Hematopoietic multipotent progenitor cell (in vitro differentiated cells): ENCODE measurements at places on chromosomes 1 and 21. TPM values are rescaled to one million over a fixed set of nuclear protein-coding genes. Genes with fewer than 3 reads are reported as not detected.

Gene SERPINC1
- under 0.01 TPM for total RNA-seq

Gene NOS1AP
- total RNA-seq = under 0.01 TPM

Gene MYCL
- 0.27 TPM for total RNA-seq

Gene NHLH1
- total RNA-seq = not detected

Gene TPTE
- not detected for total RNA-seq

Gene PTTG1IP
- 147 TPM for total RNA-seq

Gene HAPLN2
- total RNA-seq = under 0.01 TPM

Gene SPRR2A
- total RNA-seq = not detected

Gene SMCP
- not detected for total RNA-seq

Gene PRRX1
- total RNA-seq = not detected

Gene LCE4A
- not detected for total RNA-seq

Gene CCDC30
- 1.3 TPM for total RNA-seq

Gene GJA9
- total RNA-seq = not detected

Gene GSTM3
- 13.5 TPM for total RNA-seq

Gene STUM
- under 0.01 TPM for total RNA-seq

Gene CACNA1S
- not detected for total RNA-seq

Gene RGS8
- total RNA-seq = under 0.01 TPM

Gene MCOLN2
- total RNA-seq = 1.1 TPM

Gene SSX2IP
- 4.8 TPM for total RNA-seq

Gene SPRR2F
- total RNA-seq = not detected

Gene TMCC2
- total RNA-seq = 8.6 TPM

Gene TMPRSS3
- total RNA-seq = not detected

Gene ITLN2
- not detected for total RNA-seq

Gene TNN
- total RNA-seq = not detected

Gene LAMC2
- under 0.01 TPM for total RNA-seq

Gene FCGR3B
- total RNA-seq = 0.27 TPM

Gene TEDDM1
- total RNA-seq = not detected

Gene UBE2U
- total RNA-seq = not detected

Gene ADAMTS5
- under 0.01 TPM for total RNA-seq

Gene ZNF326
- 12.4 TPM for total RNA-seq

Gene TACSTD2
- 0.27 TPM for total RNA-seq

Gene ASAP3
- 1.1 TPM for total RNA-seq

Gene EXTL1
- total RNA-seq = under 0.01 TPM

Gene AURKAIP1
- 30.2 TPM for total RNA-seq

Gene OR10J1
- under 0.01 TPM for total RNA-seq

Gene PLEKHN1
- 0.54 TPM for total RNA-seq

Gene CDA
- 0.27 TPM for total RNA-seq

Gene OR6N1
- total RNA-seq = not detected

Gene ZMYM1
- 17.8 TPM for total RNA-seq

Gene AIDA
- 11.6 TPM for total RNA-seq

Gene DNASE2B
- not detected for total RNA-seq

Gene TNNT2
- not detected for total RNA-seq

Gene ADAM30
- not detected for total RNA-seq

Gene AJAP1
- under 0.01 TPM for total RNA-seq

Gene SYTL1
- total RNA-seq = 108 TPM

Gene GSTM1
- total RNA-seq = not detected

Gene CCNL2
- 96.4 TPM for total RNA-seq
